ENCODE measurements at places on chromosomes 7 and 10.
A peak's percentile ranks its signal among the peaks of the same experiment; 100 is the strongest.

- DNase-seq, result peak; percentile 61
These were observed 1.4 kb upstream of the CUX1 start for GRCh38 chr7:101815826-101816594.

DNA sequence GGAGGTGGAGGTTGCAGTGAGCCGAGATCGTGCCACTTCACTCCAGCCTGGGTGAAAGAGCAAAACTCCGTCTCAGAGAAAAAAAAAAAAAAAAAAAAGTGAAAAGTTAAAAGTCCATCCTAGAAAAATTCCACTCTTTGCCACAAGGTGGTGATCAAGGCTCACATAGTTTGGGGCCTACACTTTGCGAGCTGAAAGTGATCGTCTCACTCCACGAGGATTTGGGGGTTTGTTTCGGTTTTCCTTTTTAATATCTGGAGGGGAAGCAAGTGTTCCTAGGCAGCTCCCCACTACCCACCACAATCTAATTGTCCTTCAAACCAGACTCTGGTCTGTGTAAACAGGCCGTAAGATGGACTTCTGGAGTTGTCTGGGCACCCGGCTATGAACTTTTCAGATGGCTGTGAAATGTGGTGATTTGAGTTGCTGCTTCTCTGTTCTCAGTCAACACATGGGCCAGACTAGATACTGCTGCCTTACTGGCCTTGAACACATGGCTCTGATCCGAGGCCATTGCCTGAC, 27.1 kb downstream of the PRLHR start:
- DNase-seq, result peak; percentile 36

GRCh38 chr7:120806669-120807068, 51.3 kb downstream of the TSPAN12 start:
- DNase-seq, result no peak

- no peak for DNase-seq
These were observed 32.9 kb upstream of the WDR11 start for GRCh38 chr10:120818301-120818700.

DNA sequence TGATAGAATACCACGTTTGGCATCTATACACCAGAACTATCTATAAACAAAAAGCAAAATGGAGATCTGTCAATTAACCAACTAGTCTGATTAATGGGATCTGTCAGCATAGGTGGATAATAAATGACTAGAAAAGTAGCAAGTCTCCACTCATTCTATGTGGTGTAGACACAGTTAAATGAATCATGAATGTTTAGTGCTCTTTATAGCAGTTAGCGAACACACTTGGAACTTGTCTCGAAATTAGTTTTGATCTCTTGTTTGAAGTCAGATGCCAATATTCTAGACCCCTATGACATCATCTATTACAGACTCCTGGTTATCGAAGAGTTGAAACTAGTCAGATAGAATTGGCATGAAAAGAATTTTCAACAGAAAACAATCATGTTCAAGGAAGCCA, 259.7 kb downstream of the AHR start:
- DNase-seq, result no peak

GRCh38 chr7:76233538-76234281, 32.0 kb downstream of the SRRM3 start:
- DNase-seq, result no peak

DNA sequence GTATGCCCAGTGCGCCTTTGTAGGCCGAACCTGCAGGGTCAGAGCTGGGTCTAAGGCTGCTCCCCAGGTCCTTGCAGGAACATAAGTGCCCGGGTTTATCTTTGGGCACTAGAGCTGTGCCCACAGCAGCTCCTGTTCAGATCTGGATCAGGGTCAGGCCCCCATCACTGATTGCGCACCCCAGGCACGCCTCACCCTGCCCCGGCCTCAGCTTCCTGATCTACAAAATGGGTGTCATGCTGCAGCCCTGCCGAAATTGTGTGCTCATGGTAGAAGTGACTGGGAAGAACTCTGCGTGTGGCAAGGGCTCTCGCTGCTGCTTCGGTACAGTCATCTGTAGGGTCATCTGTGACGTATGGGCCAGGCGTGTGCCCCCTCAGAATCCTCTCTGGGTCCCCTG, 100.7 kb downstream of the GRK5 start:
- DNase-seq, result no peak

- no peak for DNase-seq
These were observed 114.7 kb upstream of the FAM171A1 start for GRCh38 chr10:15485684-15486316.

DNA sequence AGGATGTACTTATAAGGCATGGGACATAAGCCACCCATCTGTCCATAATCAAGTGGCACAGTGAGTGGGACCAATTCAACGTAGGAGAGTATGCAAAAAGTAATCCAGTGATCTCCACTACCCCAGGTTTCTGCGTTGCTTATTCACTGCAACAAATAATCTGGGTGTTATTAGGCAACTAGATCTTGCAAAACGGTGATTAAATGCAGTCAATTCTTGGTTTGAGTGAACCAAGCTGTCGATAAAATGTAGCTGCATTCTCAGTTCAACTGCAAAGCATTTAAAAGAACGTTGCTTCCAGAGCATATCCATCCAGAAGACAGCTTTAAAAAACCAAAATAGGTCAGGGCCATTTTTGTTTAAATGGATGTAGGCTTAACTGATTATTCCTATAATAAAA, 5.0 kb downstream of the LSMEM1 start:
- DNase-seq, result no peak

DNA sequence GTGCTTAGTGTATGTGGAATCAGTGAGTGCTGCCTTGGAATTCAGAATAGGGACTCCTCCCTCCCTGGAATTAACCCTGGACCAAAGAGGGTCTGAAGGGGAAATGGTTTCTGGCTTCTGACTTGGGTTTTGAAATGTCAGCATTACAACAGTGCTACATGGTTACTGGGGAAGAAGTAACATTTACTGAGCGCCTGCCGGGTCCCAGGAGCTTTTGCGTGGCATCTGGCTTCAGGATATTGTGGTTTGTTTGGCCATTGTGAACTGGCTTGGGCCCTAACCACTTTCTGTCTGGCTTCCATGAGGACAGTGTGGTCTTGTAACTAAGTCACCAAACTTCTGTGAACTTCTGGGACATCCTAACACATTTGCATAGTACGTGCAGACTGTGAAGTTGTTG, 21.3 kb downstream of the TSPAN15 start:
- DNase-seq, result no peak

DNA sequence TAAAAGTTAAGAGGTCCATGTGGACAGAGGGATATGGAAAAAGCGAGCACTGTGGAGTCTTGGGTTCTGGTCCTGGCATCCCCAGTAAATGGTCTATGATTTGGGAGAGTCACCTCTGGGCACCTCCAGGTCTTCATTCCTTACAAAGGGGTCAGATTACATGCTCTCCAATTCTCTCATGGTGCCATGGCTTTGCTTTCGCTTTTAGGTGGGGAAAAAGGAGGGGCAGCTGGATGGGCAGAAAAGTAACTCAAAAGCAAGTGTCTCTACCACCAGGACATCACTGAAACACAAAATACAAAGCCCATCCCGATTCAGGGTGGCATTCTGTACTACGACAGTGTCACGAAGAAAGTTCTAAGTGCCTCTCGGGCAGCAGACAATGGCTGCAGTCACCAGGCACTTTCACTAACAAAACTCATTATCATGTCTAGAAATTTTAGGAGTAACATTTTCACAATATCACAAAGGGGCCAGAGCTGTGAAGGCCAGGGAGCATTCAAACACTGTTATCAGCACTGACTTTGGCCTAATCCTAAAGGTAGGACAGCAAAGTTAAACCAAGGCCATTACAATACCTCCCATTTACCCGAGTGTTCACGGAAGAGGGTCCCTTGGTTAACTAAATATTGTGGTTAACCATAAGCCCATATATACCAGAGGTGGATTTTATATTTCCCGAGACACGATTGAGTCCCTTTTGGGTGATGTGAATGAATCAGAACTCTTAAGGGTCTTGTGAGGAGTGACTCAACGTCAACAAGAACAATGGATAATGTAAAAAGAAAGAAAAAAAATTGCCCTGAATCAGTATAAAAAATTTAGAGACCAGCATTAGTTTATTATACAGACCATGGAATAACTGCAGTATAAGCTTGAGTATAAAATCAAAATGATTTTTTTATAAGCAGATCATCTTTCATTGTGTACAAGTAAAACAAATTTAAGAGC, 2.5 kb downstream of the PSAP start:
- no peak for DNase-seq

- DNase-seq, result no peak
These were observed 109.6 kb upstream of the MTPN start for GRCh38 chr7:136086712-136087111.

GRCh38 chr10:14508725-14509124, 178.0 kb upstream of the FRMD4A start:
- no peak for DNase-seq

- no peak for DNase-seq
These were observed 323.9 kb downstream of the AUTS2 start for GRCh38 chr7:69922026-69922803.

DNA sequence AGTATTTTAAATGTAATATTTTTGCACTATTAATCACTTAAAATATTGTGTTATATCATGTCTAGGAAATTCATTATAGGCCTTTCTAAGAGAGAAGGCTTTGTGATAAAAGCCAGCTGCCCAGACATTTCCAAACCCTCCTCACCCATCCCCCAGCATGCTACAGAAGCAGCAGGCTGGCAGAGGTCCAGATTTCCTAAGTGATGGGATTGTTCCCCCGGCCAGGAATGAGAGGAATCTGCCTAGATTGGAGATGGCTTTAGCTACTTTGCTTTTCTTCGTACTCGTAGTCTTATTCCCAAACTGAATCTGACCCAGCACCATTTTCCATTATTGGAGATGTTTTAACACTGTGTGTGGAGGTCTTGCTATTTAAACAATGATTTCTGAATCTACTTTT, 29.4 kb downstream of the CDK14 start:
- no peak for DNase-seq

- no peak for DNase-seq
These were observed 222.3 kb upstream of the MKLN1 start for GRCh38 chr7:131105294-131105798.

DNA sequence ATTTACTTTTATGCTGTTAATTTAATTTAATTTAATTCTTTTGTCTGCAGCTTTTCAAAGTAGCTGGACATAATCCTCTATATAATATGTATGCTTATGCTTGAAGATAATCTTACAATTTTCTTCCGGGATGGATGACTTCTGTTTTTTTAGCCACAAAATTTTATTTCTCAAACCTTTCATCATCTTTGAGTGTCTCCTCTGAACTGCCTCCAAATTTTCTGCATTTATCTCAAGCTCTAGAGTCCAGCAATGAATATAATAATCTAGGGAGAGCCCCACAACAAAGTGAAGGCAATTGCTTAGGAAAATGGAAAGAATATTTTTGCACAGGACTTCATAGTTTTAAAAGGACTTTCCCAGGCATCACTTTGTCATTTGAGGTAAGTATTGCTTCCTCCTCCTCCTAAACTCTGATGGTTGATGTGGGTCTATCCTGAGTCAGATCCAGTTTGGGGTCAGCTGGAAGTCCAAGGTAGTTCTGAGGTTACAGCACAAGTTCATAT, 53.7 kb upstream of the FAM3C start:
- no peak for DNase-seq

DNA sequence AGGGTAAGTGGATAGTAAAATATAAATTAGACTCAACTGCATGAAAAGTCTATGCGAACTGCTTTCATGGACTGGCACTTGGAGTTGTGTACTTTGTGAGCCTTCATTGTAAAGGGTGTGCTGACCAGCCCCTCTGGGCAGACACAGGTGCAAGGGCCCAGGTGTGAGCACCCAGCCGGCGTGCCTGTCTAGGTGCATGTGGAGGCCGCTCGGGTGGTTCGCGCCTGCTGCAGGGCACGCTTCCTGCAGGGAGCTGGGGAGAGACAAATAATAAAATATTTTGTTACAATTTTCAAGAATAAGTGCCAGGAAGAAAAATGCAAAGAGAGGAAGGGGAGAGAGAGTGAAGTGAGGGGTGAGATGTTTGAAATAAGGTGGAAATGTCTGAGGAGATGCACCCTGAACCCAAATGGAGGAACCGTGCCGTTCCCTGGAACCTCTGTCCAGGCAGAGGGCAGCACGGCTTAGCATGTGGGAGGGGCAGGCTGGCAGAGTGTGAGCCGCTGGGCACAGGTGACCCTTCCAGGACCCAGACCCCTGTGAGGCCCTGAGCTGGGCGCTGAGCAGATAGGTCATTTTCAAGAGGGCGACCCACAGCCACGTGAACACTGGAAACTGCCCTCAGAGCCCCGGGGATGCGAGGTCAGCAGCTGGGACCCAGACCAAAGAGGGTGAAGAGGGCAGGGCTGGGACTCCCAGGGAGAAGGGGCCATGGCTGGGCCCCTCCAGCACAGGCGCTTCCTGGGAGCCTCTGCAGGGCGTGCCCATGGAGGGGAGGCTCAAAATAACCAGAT, 28.7 kb downstream of the RNF32 start:
- no peak for DNase-seq

DNA sequence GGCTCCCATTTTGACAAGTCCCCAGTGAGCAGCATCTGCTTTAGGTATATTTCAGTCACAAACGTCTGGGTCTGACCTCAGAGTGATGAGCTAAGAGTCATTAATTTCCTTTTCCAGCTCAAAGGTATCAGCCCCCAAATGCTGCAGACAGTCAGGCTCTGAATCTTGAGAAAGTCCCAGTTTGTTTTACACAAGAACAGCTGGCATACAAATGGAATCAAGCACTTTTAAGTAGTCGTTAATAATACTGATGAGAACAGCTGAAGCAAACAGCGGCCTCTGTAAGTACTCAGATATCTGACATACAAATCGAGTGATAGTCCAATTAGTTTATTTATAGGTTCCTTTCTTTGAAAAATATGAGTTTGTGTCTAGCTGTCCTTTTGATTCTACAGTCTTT, 49.4 kb upstream of the MSRB2 start:
- DNase-seq, result no peak

- DNase-seq, result no peak
These were observed 188.5 kb downstream of the TNS3 start for GRCh38 chr7:47393406-47393805.

DNA sequence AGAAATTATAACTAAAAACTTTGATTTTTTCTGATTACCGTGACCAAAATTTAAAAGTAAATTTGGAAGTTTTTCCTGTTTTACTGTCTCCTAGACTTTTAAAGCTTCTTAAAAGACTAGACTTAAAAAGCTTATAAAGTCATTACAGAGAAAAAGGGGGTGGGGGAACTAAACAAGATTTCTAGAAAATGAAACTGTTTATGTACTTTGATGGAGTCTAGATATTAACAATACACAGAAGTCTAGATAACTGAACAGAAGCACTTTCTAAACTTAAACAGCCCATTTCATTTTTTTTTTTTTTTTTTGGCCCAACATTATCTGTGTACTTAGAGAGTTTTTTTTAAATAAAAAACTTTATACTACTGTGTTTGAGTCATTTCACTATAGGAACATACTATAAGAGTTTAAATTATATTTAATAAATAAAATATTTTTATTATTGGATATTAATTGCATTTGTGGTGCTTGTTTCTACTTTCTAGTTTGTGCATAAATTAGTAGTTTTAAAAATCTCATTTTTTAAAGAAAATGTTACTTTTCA, 98.5 kb downstream of the PHTF2 start:
- DNase-seq, result no peak

GRCh38 chr10:110425684-110426293, 71.9 kb upstream of the DUSP5 start:
- peak; percentile 43 for DNase-seq

GRCh38 chr7:5689118-5689517, 92.3 kb downstream of the RNF216 start:
- peak; percentile 37 for DNase-seq

GRCh38 chr10:124745673-124746072, 1.5 kb upstream of the FAM53B start:
- DNase-seq, result no peak
